Left hindlimb (tissue), 1 donor: ENCODE measurements at places on chromosomes 5 and 9.
A peak's percentile ranks its signal among the peaks of the same experiment; 100 is the strongest.

DNA sequence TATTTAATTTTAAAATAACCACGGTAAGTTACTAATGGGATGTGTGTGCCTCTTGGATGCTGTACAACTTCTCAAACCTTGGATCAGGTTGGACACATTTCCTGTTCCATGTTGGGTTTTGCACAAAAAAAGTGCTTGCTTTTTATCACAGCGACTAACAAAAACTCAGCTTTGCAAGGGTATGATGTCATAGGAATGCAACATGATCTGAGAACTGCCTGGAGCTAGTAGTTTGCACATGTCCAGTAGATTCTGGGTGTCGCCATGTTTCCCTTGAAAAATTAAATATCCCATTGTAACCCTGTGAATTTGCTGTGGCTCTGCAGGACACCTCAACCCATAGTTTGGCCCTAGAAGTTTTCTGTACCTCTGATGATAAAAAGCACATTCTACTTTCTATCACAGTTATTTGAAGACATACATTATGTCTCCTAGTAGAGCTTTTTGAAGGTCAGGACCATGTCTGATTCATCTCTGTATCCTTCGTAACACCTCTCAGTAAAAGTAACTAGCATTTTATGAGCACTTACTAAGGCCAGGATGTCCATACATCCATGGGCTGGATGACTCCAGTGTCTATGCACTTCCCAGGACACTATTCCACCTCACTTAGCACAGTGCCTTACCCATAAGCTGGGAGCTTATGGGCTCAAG lies 11.5 kb upstream of the FRMPD1 start:
- DNase-seq: no peak

DNA sequence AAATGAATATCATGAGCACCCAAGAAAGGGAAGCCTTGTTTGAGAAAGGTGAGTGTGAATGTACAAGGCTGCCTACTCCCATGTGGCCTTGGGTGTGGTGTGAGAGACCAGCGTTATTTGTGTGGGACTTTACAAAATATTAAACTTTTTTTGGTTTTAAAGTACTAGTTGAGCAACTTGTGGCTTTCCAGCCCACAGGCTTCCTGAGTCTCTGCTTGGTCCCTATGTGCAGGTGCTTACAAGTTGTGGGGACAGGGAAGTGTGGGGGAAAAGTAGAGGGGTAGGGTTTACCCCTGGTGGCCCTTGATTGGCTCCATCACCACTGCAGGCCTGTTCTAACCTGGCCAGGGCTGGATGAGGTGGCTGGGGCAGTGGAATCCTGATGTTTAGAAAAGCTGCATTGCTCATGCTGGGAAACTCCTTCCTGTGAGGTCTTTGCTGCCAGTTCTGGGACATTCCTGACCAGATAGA lies 19.7 kb downstream of the PTTG1 start:
- no peak for DNase-seq

DNA sequence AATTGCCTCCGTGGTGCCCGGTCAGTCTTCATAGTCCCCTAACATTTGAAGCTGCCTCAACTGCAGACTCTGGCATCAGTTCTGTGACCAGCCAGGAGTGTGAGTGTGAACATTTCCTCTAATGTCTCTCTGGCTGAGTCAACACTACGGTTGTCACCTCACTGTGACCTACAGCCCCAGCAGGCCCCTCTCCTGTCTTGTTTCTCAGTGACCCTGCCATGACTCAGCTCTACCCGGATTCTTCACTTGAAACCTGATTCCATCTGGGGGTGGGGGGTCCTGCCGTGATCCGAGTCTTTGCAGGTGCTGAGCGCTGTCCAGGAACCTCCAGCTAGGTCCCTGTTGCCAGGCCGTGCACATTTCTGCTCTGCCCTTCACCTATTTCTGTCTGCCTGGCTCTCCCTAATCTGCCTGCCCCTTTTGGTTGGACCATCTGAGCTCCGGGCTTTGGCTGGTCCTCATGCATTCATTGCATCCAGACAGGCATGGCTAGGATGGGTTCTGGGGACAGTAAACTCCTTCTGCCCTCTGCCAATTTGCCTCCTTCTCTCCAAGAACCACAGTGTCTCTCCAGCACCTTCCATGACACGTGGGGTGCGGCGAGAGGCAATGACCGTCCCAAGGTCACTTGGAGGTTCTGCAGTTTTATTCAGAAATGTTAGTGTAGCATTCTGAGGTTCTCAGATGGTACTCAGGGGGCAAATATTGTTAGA lies 24.2 kb downstream of the STC2 start:
- DNase-seq: no peak

- no peak for DNase-seq
Observed at GRCh38 chr5:95631991-95632675, 12.2 kb downstream of the GPR150 start.

DNA sequence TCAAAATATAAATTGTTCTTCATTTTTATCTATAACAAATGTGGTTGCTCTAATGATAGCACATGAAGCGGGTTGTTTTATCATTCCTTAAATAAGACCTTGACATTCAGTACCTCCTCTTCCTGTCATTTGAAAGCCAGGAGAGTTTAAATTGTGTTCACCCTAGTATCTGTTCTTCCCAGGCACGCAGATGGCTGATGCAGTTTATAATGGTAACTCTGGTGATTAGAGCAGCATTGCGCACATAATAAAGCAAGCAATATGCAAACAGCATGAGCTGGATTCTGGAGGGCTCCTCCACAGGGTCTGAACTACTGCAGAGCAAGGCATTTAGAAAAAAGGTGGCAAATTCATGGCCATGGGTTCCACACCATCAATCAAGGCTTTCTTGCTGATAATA lies 307.8 kb downstream of the ENC1 start:
- DNase-seq: no peak

DNA sequence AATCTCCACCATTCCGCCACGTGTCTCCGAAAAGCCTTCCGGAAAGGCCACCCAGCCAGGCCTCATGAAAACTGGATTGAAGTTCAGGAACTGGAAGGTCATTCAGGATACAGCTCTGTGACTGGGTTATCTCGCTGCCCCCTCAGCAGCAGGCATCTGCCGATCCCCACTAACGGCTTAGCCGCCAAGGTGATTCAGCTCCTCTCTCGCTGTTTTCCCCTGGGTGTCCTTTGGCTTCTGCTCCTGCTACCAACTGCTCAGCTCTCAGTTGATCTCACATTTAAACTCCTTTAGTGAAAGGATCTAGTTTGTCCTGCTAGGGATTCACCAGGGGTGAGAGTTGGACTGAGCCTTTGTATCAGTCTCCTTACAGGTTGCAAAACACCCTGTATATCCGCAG lies 2.2 kb upstream of the GDNF start:
- DNase-seq: no peak

DNA sequence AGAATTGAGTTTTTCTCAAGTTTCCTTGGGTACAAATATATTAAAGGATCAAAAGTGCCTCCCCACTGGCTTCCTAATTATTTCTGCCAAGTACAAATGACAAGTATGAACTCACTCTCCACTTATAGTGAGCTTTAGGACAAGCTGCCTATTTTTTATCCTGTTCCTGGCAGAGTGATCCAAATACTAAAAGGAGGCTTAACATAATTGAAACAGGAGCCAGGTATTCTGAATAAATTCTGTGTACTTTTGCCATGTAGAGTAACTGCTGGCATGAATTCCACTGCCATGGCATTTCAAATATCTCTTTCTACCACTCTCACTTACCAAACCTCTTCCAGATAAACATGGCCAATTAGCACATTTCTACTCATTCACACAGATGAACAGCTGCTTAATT lies 171.1 kb downstream of the EPB41L4A start:
- DNase-seq: no peak

GRCh38 chr5:78968781-78969180 lies 16.3 kb downstream of the ARSB start:
- no peak for DNase-seq

DNA sequence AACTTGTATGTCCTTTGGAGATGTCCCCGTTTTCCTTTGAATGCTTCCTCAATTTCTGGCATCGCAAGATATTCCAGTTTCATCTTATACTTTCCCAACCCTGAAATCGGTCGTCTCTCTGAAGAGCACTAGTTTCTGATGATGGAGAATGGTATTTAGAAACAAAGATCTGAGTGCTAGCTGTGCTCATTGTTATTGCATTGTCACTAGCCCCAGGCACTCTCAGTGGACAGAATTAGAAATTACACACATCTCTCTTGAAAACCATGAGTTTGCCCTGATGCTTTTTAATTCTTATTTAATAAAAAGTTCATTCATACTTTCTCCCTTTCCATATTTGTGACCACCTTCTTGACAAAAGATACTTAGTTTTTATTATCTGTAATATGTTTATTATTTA lies 67.7 kb downstream of the C9orf152 start:
- DNase-seq: no peak

GRCh38 chr9:89532478-89532877 lies 34.6 kb upstream of the SEMA4D start:
- DNase-seq: no peak

DNA sequence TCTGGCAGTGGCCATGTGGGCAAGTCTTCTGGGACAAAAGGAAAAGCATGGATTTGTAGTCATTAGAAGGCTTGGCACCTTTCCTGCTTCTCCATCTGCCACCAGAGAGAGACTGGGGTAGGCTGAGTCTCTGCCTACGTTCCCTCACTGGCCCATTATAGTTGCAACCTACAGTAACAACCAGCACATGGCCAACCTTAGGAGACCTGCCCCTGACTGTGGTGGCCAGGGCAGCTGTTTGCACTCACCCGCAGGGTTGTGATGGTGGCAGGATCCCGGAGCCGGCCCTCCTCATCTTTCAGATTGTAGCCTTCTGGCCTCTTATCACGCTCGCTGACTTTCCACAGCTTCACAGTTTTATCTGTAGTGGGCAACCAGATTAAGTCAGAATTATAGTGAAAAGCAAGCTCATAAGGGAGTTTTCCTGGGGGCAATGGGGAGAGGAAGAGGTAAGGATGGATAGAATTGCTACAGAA lies 174.9 kb upstream of the GPR151 start:
- no peak for DNase-seq

DNA sequence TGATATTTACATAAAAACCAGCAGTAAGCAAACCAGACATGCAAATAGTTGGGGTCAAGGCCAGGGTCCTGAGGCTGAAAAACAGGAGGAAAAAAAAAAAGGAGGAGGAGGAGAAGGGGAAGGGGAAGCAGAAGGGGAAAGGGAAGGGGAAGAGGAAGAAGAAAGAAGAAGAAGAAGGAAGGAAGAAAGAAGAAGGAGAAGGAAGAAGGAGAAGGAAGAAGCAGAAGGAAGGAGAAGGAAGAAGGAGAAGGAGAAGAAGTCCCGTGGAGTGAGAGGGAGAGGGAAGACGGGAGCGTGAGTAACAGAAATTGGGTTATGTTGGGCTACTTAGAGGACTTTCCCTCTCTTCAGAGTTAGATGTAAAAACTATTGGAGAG lies 24.6 kb upstream of the NSG2 start:
- DNase-seq: no peak

GRCh38 chr9:135081264-135081660 lies 6.2 kb upstream of the OLFM1 start:
- peak; percentile 16 for DNase-seq

DNA sequence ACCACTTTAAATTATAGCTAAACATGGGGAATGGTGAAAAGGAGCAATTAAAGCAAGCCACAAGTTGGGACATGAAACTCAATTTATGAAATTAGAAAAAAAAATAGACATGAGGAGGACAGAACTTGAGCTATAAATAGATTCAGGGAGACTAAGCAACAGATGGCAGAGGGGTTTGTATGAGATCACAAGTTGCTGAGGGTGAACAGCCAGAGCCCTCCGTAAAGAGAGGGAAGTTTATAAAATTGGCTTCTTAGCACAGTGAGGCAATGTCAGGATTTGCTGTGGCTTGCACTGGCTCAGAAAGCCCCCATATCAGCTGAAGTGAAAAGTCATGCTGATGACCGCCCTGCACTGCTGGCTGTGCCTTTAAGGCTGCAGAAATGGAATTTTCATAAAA lies 443.4 kb upstream of the CD180 start:
- no peak for DNase-seq

GRCh38 chr5:77946381-77947040 lies 170.4 kb upstream of the TBCA start:
- DNase-seq: no peak

DNA sequence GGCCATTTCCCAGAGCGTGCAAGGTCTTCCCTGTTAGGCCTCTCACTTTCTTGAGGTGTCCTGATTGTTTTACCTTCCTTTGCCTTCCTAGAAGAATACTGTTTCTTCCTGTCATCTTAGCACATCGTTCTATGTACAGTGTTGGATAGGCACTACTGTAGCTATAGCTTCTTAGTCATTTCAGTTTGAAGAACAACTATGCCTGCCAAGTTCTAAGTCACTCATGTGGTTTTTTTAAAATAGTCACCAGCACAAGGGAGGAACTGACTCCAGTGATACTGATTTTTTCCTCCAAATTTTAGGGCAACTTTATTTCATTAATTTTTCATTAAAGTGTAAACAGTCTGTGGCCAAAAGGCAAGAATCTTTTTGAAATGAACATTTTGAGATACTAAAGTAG lies 122.4 kb upstream of the NR5A1 start:
- DNase-seq: no peak

- DNase-seq: no peak
Observed at GRCh38 chr9:127221695-127222094, 42.9 kb upstream of the GARNL3 start.

DNA sequence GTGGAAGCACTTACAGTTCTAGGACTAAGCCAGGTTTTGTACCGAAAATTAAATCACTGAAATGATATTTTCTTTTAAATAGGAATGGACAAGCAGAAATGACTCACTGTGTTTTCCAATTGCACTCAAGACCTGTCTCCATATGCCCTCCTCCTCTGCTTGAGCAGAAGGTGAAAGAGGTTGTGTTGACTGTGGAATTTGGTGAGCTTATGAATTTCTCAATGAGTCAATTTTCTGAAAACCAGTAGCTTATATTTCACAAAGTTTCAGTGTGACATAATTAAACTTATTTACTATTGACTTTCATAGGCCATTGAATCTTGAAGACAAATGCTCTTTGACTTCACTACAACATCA lies 249.9 kb downstream of the NPR3 start:
- no peak for DNase-seq

- DNase-seq: peak; percentile 20
Observed at GRCh38 chr9:136090768-136091581, 4.1 kb downstream of the NACC2 start.

DNA sequence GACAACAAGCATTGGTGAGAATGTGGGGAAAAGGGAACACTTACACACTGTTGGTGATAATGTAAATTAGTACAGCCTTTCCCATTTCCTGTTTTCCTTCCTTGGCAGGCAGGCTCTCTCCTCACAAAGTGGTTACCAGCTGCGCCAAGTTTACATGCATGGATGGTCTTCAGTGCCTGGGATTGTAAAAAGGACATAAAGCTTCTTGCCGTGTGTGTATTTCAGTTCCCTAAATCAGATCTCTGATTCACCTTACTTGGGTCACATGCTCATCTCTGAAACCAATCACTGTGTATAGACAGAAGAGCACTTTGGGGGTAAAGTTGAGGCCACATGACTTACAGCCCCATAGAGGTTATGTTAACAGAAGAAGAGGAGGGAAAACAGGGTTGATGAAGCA lies 92.8 kb downstream of the CAVIN4 start:
- DNase-seq: no peak

- DNase-seq: no peak
Observed at GRCh38 chr5:140273401-140273877, 29.5 kb downstream of the PFDN1 start.

GRCh38 chr5:52981507-52981906 lies 7.6 kb upstream of the ITGA2 start:
- DNase-seq: no peak
